DMS153 (cell line): ENCODE measurements at places on chromosomes 12 and 14.

DNA sequence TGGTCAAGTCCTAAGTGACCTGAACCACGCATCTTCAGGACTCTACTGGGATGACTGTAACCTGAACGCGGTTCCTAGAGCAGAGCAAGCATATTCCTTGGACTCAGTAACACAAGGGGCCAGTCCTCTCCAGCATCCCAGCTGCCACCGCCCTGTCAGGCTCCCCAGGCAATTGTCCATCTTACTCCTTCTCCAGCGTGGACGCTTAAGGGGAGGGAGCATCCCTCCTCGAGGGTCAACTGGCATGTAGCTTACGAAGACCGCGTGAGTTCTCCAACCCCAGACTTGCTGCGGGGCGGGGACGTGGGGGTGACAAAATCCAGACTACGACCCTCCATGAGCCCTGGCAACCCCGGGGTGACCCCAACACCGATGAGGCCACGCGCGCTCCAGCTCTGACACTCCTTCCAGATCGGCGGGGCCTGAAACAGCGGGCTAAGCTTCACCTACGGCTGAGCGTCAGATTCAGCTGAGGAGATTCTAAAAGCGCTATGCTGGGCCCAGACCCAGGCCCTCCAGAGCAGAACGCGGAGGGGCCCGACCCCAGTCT lies 846 bp upstream of the MTHFD1 start:
- no peak for DNase-seq

- DNase-seq, result no peak
These were observed 11.7 kb downstream of the FAM181A start for GRCh38 chr14:93938751-93939303.

DNA sequence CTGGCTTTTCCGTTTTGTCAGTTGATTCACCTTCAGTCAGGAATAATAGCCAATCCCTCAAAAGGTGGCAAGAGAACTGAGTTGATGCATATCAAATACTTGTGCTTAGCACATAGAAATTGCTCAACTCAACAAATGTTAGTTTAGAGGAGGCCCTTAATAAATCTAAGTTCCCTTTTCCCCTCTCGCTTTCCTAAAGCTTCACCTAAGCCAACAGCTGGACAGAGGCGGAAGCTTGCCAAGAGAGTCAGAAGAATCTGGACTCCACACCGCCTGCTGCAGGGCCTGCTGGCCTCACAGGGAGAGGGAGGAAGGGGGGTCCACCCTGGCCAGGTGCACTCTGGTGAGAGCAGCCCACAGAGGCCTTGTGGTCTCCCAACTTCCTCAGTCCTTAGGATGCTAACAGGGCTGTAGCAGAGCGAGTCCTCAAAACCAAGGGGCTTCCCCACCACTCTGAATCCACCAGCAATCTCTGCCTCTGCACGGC lies 213.1 kb downstream of the CHST11 start:
- no peak for DNase-seq

DNA sequence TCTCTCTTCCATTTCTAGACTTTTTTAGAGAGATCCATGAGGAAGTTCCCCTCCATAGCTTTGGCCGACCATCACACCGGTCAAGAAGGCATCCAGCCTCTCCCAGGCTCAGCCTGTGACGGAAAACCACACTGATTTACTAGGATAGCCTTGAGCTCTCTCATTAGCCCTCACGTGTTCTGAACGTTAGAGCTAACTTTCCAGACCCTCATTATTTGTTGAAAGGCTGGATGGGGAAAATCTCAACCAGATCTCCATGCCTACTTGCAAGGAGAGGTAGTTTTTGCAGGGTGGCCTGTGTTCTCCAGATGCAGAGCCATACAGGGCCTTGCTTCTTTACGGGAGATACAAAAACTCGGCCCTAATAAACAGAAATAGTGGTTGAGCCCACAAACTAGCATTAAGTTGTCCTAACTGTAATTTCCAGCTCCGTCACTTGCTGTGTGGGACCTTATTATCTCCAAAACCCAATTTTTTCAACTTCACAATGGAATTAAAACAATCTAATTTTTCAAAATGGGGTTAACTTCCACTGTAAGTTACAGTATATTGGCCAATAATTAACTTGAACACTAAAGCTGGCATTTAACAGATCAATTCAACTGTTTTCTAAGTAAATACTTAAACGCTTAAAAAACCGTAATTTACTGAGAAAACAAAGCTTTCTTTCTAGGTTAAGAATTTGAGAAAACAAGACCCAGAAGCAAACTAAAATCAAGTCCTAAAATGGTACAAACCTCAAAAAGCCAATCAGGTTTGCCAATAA lies 65.3 kb downstream of the KLHL28 start:
- no peak for DNase-seq

GRCh38 chr12:9869307-9870161 lies at the start of gene CLEC2B:
TSS of gene CLEC2B (minus strand) at chr12:9869354.
- no peak for DNase-seq

GRCh38 chr12:84315926-84316325 lies 596.7 kb downstream of the SLC6A15 start:
- DNase-seq, result no peak
